ENCODE measurements at places on chromosomes 5 and 9.

GRCh38 chr9:29514336-29514735, 1941.1 kb upstream of the C9orf72 start:
- no peak for DNase-seq

DNA sequence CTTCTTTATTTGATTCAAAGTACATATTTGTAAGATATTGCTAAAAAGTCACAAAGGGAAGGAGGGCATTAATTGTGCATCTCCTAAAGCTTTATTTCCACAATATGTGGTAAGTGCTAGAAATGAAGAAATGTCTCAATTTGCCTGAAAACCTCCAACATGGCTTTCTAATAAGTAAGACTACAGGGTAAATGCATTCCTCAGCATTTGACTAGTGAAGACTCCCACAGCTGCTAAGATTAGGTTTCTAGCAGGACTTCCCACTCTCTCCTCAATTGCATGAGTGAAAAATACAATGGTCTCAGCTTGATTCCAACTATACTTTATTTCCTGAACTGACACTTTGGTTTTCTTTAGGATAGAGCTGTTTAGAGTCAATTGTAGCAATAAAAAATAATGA, 162.1 kb downstream of the ELAVL2 start:
- no peak for DNase-seq

DNA sequence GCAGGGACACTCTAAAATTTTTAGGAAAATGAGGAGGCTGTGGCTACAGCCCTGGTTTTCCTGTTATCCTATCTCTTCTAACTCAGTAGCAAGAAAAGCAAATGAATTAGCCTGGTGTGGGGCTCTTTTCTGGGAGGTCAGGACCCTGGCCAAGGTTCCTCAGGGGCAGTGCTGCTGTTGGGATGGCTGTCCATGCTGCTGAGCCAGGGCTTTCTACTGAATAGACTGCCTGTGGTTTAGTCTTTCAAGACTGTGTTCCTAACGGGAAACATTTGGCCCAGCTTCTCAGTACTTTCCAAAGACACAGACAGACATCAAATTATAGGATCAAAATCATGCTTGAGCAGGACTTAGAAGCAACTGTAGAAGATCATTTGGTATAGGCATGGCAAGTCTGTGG, 18.1 kb downstream of the TNC start:
- DNase-seq: no peak

DNA sequence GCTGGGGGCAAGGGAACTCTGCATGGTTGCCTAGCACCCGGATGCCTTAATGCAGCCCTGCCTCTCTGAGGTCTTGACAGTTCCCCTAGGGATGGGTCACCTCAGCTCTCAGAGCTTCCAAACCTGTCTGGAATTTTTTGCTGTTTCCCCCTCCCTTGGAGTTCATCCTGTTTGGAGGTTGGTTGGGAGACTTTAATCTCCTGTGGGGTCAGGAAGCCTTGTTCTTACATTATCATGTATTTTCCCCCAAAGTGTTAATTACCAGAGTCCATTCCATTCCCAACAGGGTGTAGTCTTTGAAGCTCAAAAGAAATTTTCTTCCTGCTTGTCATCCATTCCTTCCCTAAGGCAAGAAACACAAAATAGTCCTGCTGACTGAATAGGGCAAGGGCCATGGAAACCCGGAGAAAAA, 150.3 kb upstream of the SPRY4 start:
- DNase-seq: no peak

- no peak for DNase-seq
Observed at GRCh38 chr5:108461628-108462367, 79.9 kb upstream of the FBXL17 start.

- peak; percentile 80 for DNase-seq
Observed at GRCh38 chr5:14413331-14413750, 168.3 kb upstream of the OTULINL start.

- no peak for DNase-seq
Observed at GRCh38 chr5:56856541-56857178, 41.3 kb downstream of the MAP3K1 start.

GRCh38 chr5:65742565-65743231, 20.7 kb downstream of the NLN start:
- DNase-seq: no peak

DNA sequence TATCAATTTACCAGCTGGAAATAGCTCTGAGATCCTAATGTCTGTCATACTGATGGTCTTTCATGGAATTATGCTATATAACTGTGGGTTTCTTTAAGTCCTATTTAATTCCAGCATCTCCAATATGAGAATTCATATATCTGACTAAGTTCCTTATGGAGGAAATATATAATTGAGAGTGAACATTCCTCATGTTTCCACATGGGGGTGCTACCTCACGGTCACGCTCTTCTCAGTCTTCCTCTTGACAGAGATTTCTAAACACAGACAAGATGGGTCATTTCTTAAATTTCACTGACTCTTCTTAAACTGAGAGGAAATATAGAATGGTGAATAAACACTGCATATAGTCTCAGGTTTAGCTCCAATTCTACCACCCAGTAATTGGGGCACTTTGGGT, 212.1 kb downstream of the SLF1 start:
- DNase-seq: no peak

GRCh38 chr5:112125903-112126302, 293.2 kb downstream of the EPB41L4A start:
- no peak for DNase-seq
